ENCODE measurements at places on chromosomes 5 and 9. TPM values are rescaled to one million over a fixed set of nuclear protein-coding genes. Genes with fewer than 3 reads are reported as not detected.

GRCh38 chr5:156913355-156913718, 49.7 kb downstream of the TIMD4 start:
- DNase-seq: no peak

DNA sequence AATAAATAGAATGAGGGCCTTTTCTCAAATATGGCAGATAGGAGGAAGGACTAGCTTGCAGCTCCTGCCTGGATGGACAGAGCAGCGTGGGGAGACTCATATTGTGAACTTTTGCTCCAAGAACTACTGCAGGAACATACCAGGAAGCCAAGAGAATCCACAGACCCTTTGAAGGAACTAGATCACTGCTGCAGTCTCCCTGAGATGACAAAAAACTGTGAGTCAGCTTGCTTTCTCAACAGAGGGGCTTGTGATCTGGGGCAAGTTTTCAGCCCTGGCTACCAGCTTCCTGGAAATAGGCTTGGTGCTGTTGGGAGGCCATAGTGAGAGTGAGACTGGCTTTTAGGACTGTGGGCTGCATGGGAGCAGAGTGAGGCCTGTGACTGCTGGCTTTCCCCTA, 170.6 kb upstream of the TRIM32 start:
- no peak for DNase-seq

DNA sequence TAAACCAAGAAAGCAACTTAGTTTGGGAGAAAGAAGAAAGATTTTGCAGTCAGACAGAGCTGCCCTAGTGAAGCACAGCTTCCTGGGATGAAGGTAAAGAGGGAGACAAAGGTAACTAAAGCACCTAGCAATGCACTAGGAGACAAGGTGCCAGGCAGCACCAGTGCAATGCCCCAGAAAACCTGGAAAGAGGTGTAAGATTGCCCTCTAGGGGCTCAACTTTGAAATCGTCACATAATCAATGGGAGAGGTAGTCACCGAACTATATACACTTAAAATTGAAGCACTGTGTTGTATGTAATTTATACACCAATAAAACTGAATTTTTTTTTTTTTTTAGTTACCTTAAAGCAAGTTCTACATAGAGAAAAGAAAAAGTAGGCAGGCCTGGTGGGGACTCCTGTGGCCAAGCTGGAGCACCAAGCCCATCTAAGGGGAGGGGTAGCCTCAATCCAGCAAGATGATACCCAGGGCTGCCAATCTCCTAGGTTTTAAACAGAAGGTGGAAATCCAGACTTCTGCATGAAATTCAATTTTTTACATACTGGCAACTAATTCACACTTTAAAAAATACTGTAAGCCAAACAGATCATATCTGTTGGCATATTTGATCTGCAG, 48.2 kb downstream of the CDK5RAP2 start:
- no peak for DNase-seq

- DNase-seq: no peak
Observed at GRCh38 chr5:131226899-131227298, 37.0 kb upstream of the CDC42SE2 start.

Gene SUSD3
- 6.9 TPM for polyA plus RNA-seq

DNA sequence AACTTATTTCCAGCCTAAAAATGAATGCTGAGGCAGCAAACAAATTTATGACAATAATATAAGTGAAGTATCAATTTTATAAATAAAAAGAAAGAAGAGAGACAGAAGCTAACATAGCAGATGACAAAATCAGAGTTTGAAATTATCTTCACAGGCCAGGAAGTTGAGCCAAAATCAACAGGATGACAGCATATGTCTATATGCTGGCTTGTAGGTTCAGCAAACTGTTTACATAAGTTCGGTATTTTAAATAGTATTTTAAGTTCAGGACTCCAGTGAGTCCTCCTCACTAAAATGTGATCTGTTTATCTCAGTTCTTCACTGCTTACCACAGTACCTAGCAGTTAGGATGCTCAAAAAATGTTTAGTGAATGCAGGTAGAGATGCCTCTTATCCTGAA, 359.6 kb upstream of the SMC2 start:
- DNase-seq: no peak

DNA sequence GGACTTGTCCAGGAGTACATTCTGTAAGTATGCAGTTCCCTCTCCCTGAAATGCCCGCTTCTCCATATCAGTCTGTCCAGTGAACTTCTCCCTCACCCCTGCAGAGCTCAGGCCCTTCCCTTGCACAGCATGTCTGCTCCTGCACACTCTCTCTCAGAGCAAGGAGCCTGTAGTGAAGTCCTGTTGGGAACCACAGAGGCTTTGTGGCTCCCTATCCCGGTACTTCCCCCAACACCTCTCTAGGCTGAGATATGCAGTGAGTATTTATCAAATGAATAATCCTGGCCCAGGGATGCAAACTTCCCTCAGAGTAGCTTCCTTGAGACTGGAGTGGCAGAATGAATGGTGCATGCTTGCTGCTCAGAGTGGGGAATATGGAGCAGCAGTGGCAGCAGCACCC, 48.8 kb downstream of the POC5 start:
- DNase-seq: no peak

Data from left kidney (tissue), 8 donors.